ENCODE measurements at places on chromosomes 16 and 17.

DNA sequence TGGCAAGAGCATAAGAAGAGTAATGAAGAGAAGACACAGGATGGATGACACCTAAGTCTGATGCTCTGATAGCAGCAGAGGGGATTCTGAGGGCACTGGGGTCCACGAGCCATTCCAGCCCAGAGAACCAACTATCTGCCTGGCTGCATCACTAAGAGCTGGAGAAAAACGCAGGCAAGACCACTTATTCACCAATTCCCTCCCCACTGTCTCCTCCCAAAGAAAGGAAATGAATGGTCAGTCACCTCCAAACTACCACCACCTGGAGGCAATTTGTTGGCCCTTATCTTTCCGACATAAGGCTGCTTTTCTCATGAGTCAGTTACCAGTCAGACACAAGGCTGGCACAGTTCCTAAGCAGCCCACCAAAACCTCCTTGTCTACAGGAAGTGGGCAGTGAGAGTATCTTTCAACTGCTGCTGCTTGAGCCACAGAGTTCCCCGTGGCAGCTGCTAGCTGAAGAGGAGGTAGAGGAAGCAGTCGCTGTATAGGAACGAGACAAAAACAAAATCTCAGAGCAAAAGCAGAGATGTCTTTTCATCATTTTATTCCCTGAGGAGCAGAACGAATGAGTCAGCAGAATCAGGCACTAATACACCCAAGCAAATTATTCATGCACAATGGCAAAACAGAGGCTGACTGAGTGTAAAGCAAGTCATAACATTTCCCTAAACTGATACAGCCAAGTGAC is 111.1 kb downstream of the SMG6 start:
- peak; percentile 57 for DNase-seq

DNA sequence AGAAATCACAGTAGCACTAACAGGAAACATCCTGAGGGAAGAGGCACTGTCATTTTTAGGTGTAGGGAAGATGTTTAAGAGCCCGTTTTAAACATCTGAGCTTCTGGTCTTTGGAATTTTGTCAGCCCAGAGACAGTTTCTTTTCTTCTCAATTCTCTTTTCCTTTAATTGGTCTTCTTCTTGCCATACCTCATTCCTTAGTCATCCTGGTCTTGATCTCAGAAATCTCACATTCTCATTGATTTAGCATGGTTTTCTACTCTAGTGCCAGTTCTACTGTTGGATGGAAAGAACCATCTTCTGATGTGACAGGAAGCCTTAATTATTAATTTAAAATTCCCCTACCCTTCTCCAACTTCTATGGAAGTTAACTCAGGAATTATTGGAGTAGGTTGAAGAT is 25.4 kb downstream of the BMERB1 start:
- DNase-seq: no peak

- DNase-seq: no peak
Measured at GRCh38 chr17:79952265-79952877, 83.3 kb downstream of the TBC1D16 start.

- no peak for DNase-seq
Measured at GRCh38 chr17:17387017-17387497, 83.9 kb downstream of the NT5M start.

GRCh38 chr17:70622368-70623260 is 453.3 kb downstream of the KCNJ2 start:
- peak; percentile 9 for DNase-seq
